Fibroblast of skin of right biceps (primary cell): ENCODE measurements at places on chromosomes 12 and 14.

DNA sequence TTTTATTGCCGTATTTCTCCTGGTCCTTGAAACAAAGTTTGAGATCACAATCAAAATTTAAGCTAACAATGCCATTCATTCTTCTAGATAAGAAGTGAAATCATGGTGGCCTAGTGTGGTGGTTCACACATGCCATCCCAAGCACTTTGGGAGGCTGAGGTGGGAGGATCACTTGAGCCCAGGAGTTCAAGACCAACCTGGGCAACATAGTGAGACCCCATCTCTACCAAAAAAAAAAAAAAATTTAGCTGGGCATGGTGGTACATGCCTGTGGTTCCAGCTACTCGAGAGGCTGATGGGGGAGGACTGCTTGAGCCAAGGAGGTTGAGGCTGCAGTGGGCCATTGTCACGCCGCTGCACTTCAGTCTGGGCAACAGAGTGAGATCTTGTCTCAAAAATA is 24.2 kb downstream of the GDF11 start:
- no peak for DNase-seq

- DNase-seq, result no peak
Measured at GRCh38 chr14:93799989-93800921, 12.0 kb upstream of the PRIMA1 start.

DNA sequence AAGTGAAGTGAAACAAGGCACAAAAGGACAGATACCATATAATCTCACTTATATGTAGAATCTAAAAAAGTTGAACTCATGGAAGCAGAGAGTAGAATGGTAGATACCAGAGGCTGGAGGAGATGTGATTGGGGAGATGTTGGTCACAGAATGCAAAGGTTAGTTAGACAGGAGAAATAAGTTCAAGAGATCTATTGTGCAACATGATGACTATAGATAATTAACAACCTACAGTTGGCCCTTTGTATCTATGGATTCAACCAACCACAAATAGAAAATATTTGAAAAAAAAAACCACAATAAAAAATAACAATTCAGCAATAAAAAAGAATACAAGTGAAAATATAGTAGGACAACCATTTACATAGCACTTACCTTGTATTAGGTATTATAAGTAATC is 19.3 kb downstream of the CRADD start:
- DNase-seq, result no peak

GRCh38 chr12:38785381-38785780 is 120.0 kb downstream of the CPNE8 start:
- no peak for DNase-seq

DNA sequence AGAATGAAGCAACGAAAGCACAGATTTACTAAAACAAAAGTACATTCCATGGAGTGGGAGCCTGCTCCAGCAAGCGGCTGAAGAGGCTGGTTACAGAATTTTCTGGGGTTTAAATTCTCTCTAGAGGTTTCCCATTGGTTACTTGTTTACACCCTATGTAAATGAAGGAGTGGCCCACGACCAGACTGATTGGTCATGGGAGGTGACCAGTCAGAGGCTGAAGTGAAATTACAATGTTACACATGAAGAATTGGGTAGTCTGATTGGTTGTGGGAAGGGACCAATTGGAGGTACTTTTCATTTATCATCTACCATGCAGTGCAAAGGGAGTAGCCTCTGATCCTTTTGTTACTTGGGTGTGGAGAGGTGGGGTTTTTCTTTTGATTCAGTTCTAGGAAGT is 36.2 kb upstream of the APPL2 start:
- DNase-seq, result no peak

- no peak for DNase-seq
Measured at GRCh38 chr12:123152833-123153232, 1.9 kb upstream of the PITPNM2 start.

GRCh38 chr12:32535288-32535999 is 136.1 kb downstream of the FGD4 start:
- DNase-seq, result peak; percentile 68

- peak; percentile 4 for DNase-seq
Measured at GRCh38 chr12:53867216-53868012, 71.2 kb upstream of the HOXC13 start.

GRCh38 chr14:52661314-52661713 is 34.0 kb downstream of the ERO1A start:
- no peak for DNase-seq

DNA sequence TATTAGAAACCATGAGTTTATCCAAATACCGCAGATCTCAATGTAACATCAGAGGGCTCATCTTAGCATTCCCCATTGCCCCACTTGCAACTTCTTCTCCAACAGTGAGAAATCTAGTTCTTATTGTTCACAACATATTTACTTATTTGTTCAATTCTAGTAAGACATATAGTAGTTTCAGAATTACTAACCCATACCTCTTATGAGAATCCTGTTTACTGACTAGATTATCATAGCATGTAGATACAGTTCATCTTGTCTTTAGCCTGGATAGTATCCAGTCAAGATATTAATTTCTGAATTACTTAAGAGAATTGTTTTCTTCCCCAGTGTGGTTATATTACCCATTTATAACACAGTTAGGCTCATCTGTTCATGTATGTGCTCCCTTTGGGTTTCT is 80.6 kb downstream of the NIN start:
- no peak for DNase-seq

DNA sequence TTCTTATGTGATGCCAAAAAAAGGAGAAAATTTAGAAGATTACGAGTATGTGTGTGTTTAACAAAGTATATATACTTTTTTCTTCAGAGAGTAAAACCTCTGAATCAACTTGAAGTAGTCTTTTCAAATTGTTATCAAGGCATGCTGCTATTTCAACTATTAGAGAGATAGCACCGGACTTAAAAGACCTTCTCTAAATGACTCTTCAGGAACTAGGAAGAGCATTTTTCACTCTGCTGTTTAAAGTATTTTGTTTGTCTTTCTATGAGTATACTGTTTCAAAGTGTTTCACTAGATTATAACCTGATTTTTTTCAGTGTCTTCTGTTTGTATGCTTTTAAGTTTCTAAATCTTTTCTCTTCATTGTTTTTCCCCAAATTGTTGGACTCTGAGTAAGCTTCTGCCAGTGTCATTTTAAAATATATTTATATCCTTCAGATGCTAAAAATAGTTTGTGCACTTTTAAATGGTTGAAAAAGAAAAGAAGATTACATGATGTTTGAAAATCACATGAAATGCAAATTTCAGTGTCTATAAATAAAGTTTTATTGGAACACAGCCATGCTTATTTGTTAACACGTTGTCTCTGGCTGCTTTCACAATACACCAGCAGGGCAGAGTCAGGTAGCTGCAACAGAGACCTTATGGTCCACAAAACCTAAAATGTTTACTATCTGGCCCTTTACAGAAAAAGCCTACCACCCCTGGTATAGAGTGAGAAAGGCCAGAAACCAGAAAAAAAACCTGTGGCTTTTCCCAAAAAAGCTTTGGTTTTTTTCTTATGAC is 21.3 kb downstream of the CRADD start:
- peak; percentile 52 for DNase-seq

- DNase-seq, result no peak
Measured at GRCh38 chr14:33491112-33491511, 459.8 kb downstream of the EGLN3 start.

DNA sequence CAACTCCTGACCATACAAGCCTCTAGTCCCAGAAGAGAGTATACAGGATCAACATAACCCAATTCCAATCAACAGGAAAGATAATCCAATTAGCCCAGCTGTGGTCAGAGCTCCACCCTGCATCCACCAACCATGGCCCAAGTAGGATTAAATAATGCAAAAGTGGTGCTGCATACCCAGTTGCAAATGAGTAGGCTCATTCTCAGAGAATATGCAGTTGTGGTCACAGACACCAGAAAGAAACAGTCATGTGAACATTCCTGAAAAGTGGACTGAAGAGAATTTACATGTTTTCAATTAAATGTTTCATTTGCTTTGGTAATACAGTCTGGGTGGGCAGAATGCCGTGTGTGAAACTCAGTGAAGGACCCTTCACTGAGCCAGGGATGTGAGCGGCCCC is 167.2 kb upstream of the BMP4 start:
- no peak for DNase-seq

DNA sequence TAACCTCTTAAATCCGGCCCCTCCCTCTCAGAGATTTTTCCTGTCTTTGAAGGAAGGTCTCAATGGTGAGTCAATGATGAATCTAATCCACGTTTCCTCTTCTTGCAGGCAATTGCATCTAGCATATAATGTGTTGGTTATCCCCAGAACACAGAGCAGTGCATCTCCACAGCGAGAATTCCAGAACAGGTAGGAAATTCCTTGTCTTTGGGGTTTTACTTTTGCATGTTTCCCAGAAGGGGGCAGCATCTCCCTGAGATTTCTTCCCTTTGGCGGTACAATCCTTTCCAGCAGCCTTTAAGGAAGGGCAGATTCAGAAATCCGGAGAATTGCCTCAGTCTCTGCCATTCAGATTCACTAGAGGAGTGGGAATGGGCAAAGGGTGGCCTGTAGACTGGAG is 128.0 kb downstream of the KCNA5 start:
- peak; percentile 82 for DNase-seq

GRCh38 chr14:50107850-50108249 is 8.5 kb downstream of the VCPKMT start:
- DNase-seq, result no peak

DNA sequence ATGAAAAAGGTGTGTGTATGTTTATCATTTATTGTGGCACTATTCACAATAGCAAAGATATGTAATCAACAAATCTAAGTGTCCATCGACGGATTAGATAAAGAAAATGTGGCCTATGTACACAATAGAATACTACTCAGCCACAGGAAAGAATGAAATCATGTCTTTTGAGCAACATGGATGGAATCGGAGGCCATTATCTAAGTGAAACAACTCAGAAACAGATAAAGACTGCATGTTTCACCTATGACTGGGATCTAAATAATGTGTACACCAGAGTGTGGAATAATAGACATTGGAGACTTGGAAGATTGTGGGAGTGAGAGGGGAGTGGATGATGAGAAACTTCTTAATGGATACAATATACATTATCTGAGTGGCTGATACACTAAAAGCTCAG is 44.0 kb downstream of the CCER1 start:
- DNase-seq, result peak; percentile 20

- no peak for DNase-seq
Measured at GRCh38 chr14:68793734-68794129, 865 bp upstream of the ZFP36L1 start.

DNA sequence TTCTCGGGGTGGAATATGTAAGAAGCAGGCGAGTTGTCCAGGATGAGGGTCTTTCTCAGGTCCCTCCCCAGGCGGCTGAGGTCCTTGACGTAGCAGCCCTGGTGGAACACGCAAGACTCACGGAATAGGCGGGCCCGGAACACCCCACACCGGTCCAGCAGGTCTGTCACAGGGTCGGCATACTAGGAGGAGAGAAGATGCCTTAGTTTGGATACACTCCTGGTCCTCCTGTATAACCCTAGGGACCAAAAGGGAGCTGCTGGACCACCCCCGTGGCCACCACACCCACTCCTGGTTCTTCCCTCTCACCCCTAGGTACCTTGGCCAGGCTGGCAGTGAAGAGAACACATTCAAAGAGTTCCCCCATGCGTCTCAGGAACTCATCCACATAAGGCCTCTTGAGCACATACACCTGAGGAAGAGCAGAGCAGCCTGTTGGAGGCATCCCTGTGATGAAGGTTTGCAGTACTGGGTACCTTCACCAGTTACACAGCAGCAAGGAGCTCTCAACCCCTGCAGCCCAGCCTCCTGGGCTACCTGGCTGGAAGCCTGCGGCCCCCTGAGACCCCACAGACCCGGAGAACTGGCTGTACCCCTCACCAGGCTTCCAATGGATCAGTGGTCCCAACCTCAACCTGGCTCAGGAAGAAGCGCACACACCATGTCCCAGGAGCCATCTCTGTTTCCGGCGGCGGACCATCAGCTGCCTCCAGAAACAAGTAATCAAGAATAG is 5.5 kb upstream of the AVIL start:
- no peak for DNase-seq

DNA sequence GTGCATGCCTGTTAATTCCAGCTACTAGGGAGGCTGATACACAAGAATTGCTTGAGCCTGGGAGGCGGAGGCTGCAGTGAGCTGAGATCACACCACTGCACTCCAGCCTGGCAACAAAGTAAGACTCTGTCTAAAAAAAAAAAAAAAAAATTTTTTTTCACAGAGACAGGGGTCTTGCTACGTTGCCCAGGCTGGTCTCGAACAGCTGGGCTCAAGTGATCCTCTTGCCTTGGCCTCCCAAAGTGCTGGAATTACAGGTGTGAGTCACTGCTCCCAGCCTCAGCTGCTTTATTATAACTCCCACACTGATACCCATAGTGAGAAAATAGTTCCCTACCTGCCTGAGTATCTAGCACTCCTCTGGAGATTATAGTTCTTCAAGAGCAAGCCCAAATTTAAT is 11.2 kb downstream of the HAUS4 start:
- no peak for DNase-seq

DNA sequence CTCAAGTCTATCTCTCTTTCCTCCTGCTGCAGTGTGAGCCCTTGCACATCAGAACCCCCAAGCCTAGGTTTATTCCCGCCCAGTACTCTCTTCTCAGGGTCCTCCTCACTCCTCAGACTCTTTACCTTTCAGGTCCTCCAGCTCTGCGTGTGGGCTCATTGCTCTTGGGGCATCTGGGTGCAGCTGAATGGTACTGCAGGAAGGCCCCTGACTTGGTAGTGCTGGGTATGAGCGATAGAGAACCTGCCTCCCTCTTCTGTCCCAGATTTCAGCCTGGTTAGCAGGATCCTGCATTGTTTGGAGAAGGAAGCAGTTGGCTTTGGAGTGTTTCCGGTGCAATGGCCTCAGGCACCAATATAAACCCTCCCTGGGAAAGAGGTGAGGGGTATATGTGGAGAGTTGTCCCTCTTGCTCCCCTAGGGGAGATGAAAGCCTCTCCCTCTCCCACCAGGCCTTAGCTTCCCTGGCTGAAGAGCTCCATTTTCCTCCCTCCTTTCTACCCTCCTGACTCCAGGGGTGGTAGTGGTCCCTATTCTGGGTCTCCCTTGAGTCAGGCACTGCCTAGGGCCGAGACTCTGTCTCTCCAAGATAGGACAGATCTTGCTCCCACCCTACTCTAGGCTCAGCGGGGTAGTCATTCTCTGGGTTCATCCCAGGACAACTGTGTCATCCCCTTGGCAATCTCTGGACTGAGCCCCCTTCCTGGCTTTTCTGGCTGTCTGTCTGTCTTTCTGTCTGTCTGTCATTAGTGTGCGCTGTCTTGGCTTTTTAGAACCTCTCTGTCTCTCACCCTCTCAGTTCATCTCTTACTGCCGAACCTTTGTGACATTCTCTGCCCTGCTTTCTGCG is 3.8 kb downstream of the LRP1 start:
- peak; percentile 56 for DNase-seq

DNA sequence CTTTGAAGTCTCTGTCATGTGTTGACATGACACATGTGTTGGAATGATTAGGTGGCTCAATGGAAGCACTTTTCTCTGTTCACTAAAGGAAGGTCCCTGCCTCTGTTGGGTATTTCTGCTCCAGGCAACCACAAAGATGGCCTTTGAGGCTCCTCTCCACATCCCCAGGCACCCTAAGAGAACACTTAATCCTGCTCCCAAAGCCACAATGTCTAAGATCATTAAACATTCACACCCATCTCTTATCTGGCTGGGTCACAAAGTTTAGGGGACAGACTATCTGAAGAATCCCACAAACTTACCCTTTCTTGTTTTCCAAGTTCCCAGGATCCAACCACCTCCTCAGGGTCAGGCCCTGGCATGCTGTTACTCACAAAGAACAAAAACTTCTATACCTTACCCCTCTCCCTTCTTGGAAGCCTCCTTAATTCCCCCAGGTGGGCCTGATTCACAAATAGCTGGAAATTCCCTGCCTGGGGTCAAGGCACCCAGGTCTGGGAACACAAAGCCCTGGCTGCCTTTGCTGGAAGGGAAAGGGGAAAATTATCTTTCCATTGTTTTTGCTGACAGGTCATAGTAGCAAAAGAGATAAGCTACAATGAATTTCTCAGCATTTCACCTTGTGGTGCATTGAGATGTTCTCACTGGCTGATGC is 333.7 kb downstream of the PCNX1 start:
- DNase-seq, result no peak
